ENCODE measurements at places on chromosomes 1 and 21.

DNA sequence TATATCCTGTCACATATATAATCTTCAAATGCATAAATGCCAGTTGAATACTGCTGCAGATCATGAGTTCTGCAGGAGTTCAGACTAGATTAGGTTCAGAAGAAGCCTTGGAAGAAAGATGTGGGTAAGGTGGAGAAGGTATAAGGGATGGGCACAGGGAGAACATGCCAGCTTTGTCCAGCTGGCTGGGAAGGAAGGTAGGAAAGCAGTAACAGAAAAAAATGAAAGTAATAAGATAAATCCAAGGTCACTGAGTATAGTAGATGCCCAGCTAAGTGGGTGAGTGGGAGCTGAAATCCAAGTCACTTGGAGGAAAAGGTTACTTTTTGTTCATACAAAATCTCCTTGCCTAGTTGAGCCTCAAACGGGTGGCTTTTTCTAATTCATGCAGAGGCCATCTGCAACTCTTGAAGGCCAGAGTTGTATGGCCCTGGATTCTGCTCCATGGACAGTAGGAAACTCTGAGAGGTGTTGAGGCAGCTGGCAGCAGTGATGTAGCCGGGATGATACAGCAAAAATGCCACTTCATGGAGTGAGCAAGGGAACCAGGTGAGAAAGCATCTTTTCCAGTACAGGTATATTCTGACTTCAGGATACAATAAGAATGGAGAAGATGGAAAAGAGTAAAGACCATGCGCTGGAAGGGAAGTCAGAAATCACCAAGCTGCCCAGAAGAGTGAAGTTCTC is 3.4 kb downstream of the RCSD1 start:
- DNase-seq = no peak

DNA sequence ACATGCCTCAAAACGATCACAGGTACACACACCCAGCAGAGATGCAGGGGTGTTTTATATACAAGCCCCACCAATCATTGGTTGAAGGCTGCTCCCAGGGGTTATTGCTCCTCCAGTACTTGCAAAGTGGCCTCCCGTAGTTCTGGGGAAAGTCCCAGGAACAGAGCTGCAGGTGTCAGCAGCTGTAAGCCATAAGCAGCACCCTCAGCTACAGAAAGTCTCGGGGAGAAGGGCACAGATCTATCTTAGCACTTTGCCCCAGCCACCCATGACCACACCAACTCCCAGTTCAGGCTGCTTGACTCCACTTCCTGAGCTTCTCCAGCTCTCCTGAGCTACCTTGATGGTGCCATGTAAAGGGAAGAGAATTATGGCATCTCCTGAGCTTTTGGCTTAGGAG is 222.7 kb upstream of the GJB5 start:
- no peak for DNase-seq

- no peak for DNase-seq
Observed at GRCh38 chr1:203364094-203364801, 13.3 kb upstream of the FMOD start.

DNA sequence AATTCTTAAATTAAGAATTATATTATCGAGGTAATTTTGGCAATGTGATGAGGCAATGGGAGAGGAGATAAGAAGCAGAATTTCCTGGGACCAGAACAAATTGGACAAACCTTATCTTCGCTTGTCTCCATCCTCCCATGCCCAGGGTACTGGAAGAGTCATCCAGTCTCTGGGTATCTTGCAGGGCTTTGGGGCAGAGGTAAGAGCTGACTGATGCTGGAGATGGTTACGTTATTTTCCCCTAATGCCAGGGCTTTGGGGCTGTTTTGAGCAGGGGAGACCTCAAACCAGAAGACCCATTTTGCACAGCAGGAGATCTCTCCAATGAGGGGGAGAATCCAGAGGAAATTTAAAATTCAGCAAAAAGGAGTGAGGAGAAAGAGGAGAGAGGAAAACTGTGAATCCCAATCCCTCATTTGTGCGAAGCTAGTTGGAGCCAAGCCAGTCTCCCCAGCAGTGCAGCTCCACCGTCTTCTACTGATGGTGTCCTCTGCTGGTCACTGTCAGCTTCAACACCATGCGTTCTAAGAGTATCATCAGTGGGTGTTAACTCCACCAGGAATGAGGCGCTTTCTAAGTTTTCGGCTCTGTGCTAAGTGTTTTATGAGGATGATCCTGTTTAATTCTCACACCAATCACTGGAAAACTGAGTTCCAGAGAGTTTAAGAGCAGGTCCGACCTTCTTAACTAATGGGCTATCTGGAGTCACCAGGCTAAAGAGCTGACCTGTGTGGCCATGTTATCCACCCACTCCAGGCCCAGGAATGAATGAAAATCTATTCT is 86.8 kb upstream of the CD34 start:
- peak; percentile 48 for DNase-seq

- DNase-seq = no peak
Observed at GRCh38 chr1:200491103-200491502, 81.3 kb upstream of the ZNF281 start.

- no peak for DNase-seq
Observed at GRCh38 chr21:35578831-35579471, 481.4 kb downstream of the SETD4 start.

DNA sequence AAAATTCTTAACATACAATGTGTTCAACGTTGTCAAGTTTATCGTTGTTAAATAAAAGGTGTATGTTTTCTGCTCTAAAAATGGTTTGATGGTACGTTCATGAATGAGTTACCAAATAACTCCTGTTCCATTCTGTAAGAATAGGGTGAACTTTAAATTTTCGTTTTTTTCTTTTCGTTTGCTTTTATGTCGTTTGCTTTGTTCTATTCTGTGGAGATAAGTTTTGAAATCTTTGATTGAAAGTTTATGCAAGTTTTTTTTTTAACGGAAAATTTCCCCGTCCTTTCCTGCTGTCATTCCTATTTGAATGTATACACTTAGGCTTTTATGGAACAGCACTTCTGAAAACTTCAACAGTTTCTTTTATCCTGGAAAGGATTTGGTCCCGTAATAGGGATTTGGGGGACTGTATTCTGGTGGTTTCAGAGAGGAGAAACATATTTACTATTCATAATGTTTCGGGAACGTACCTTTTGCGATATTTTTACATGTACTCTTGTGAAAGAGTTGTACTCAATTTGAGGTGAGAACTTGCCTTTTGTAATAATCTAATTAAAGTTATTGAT is 1.7 kb downstream of the DR1 start:
- no peak for DNase-seq

DNA sequence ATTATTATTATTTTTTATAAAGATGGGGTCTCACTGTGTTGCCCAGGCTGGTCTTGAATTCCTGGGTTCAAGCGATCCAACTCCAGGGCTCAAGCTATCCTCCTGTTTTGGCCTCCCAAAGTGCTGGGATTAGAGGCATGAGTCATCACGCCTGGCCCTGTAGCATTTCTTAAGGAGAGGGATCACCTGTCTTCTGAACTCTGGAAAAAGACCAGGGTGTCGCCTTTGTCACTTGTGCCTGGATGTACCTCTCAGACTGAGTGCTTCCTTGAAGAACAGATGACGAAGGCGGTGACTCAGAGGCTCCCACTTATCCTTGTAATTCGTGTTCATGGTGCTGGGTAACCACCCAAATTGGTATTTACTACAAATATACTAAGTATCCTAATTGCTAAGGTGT is 2.4 kb upstream of the CGN start:
- no peak for DNase-seq

DNA sequence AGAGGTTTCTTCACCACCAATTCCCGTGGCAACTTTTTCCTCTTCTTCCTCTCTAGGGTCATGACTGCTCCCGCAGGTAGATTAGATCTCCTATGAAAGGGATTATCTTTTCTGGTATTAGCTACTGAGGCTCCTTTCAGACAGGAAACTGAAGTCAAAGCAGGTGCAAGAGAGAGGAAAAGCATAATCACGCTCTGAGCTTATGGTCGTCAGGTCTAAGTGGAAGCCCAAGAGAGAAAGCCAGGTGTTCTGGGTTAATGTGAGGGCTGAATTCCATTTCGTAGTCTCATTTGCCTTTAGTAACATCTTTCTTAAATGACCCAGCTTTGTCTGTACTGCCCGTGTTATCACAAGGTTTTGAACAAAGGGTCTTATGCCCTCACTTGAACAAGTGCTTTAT is 8.3 kb upstream of the MAP3K21 start:
- no peak for DNase-seq

DNA sequence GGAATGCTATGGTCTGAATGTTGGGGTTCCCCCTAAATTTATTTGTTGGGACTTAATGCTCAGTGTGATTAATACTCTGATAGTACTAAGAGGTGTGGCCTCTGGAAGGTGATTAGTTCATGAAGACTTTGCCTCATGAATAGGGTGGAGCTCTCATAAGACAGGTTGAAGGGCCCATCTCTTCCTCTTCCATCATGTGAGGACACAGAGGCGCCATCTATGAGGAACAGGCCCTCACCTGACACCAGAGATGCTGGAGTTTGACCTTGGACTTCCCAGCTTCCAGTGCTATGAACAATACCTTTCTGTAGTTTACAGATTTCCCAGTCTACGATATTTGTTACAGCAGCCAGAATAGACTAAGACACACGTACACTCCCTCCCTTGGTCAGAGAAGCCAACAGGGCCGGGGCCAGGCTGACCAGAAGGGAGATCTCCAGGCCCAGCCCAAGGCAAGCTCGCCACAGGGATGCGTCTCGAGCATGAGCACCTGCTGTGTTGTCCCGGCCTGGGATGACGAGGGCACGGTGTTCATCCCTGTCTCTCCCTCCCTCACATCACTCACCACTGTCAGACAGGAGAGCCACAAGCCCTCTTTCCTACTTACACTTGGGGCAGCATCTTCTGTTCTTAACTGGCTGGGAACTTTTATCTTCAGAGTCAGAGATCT is 4.7 kb upstream of the ABCG1 start:
- no peak for DNase-seq

GRCh38 chr1:30305519-30305918 is 417.9 kb downstream of the MATN1 start:
- no peak for DNase-seq

DNA sequence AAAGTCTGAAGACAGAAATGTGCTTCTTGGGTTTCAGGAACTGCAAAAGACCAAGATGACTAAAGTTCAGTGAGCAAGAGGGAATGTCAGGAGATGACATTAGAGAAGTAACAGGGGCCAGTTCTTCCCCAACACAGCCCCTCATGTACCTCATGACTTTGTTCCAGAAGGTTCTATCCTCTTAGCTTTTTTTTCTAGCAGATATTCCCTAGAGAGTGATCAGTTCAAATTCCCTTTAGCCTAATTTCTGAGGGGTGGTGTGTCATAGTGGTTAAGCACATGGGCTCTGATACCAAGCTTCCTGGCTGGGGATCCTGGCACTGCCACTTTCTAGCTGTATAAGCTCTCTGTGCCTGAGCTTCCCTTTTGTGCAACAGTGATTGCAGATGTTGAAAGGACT is 108.0 kb downstream of the LBR start:
- no peak for DNase-seq

DNA sequence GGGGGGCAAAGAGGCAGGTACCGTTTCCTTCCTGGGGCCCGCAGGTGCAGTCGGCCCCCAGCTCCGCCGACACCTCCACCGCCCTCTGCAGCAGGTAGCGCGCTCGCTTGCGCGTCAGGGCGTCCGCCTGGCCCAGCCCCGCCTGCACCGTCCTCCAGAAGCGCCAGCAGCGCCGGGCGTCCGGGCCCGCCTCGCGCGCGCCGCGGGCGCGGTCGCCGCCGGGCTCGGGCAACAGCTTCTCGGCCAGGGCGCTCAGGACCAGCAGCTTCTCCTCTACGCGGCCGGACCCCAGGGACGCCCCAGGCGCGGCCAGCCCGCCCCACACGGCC is 863 bp downstream of the TARBP1 start:
- DNase-seq = peak; percentile 50

DNA sequence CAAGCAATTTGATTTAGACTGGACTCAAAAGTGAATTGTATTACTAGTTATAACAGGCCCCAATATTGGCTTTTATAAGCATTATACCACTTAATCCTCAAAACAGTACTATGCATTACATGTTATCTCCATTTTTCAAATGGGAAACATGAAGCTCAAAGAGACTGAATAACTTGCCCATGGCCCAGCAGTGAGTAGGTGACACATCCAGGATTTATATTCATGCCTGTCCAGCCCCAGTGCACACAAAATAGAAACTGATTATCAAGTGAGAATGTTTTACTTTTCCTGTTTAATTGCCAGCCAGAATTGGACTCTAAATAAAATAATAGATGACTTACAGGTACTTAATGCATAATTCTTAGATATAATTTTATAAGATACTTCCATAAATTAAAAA is 82.9 kb downstream of the NIBAN1 start:
- DNase-seq = no peak

DNA sequence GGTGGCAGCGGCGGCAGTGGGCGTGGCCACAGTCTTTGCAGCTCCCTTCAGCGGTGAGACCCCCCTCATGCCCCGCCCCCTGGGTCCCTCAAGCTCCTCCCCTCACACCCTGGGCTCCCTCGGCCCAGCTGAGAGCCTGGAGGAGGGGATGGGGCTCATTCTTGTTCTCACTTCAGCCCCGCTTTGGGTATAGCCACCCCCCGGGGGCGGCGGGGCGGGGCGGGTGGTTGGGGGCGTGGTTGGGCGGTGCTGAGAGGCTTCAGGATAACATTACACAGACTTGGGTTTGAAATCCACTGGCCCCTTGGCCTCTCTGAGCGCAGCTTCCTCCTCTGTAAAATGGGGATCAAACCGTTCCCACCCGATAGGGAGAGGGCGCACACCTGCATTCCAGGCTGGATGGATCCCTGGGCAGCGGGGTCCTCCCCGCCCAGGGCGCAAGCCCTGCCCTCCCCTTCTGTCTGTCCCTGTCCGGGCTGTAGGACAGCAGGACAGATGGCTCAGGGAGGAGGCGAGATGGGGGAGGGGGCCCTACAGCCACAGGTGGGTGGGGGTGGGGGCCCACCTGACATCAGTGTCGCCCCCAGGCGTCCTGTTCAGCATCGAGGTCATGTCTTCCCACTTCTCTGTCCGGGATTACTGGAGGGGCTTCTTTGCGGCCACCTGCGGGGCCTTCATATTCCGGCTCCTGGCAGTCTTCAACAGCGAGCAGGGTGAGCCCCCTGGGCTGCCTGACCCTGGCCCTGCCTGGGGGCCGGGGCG is 5.1 kb downstream of the CLCNKA start:
- no peak for DNase-seq

DNA sequence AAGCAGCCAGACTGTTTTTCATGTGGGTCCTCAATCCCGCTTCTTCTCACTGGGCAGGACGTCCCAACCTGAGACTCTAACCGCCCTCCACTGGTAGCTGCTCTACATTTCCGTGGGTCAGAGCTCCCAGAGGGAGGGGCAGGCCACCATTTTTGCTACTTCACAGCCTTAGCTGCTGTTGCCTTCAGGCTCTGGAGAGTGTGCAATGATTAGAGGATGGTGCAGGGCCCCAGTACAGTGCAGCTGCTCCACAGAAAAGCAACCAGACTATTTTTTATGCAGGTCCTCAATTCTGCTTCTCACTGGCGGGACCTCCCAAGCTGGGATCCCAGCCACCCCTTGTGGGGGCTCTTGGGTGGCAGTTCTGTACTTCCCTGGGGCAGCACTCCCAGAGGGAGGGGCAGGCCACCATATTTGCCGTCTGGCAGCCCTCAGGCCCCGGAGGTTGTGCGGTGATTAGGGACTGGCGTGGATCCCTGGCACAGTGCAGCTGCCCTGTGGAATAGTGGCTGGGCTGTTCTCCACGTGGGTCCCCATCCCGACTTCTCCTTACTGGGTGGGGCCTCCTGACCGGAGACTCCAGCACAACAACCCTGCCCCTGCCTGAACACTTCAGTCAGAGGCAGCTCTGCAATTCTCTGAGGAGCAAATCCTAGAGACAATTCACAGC is 647.6 kb upstream of the PKN2 start:
- DNase-seq = no peak

- no peak for DNase-seq
Observed at GRCh38 chr1:27968692-27969091, 8.9 kb downstream of the XKR8 start.

Measured in hematopoietic multipotent progenitor cell (in vitro differentiated cells).